ENCODE measurements at places on chromosomes 5 and 9.

DNA sequence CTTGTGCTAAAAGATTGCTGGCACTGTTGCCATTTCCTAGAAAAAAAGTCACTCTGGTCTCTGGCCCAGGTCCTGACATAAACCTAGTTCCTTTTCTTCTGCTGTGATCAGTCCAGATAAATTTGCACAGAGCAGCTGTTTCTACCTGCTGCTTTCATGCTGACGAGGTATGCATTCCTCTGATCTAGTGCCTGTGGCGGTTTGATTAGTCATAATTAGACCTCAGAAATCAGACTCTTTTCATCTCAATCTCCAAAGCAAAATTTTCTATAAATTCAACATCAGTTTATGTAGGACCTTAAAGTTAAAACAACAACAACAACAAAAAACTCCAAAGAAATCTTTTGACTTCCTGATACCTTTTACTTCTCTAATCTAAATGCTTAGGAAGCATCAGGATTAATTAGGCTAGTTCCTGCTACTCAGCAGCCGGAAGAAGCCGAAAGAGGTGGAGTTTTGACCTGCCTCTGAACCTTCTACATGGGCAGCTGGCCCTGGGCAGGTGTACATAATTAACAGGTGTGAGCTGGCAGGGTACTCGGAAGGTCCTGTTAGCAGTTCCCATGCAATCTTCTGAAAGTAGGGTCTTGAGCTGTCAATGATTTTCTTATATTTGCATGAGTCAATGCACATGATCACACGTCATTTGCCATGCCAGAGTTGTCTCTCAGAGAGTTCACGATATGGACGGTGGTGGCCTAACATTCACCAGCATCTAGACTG, 83.3 kb upstream of the CCDC112 start:
- DNase-seq: peak; percentile 39

GRCh38 chr9:90288275-90288639, 354.4 kb downstream of the DIRAS2 start:
- no peak for DNase-seq

DNA sequence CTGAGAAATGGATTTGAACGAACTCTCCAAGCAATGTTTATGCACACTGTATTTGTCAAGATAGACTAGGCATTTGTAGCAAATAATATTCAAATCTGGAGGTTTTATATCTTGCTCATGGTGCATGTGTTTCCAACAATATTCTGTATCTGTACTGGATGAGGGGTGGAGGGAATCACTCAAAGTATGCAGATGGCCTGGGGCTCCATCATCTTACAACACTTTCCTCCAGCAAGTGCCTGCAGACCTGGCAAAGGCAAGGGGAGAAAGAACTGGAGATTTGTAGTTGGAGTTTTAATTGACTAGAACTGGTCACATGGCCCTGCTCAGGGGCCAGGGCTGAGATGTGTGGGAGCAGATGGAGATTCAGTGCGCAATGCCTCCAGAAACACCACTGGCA, 309.0 kb downstream of the PLK2 start:
- peak; percentile 63 for DNase-seq

GRCh38 chr5:98975682-98976407, 47.0 kb upstream of the CHD1 start:
- DNase-seq: no peak

- no peak for DNase-seq
Measured at GRCh38 chr9:69768716-69769115, 8.9 kb upstream of the PTAR1 start.

DNA sequence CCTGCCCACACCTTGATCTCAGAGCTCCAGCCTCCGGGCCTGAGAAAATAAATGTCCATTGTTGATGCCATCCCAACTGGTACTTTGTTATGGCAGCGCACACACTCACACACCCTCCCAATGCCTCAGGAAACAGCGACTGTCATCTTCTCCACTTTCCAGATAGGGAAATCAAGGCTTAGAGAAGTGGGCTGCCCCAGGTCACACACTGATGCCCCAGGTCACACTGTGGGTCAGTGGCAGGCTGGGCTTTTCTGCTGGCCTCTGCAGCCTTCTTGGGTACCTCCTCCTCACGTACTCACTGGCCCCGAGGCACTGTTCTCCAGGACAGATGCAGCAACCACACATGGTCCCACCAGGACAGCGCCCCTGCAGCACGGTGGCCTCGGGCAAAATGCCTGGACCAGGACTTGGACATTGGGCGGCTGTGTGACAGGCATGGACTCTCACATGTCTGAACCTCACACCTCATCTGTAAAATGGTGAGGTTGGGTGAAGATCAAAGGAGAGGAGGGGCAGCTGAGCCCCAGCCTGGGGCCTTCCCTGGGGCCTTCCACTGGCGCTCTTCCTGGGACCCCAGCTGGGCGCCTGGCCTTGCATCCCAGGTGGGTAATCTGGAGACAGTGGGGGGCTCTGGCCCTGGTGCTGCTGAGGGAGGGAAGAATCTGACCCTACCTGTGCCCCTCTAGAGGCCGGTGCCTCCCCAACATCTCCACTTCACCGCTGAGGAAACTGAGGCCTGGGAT, 156.0 kb downstream of the COL23A1 start:
- DNase-seq: no peak

GRCh38 chr9:123113185-123113584, 79.7 kb downstream of the GPR21 start:
- peak; percentile 57 for DNase-seq

DNA sequence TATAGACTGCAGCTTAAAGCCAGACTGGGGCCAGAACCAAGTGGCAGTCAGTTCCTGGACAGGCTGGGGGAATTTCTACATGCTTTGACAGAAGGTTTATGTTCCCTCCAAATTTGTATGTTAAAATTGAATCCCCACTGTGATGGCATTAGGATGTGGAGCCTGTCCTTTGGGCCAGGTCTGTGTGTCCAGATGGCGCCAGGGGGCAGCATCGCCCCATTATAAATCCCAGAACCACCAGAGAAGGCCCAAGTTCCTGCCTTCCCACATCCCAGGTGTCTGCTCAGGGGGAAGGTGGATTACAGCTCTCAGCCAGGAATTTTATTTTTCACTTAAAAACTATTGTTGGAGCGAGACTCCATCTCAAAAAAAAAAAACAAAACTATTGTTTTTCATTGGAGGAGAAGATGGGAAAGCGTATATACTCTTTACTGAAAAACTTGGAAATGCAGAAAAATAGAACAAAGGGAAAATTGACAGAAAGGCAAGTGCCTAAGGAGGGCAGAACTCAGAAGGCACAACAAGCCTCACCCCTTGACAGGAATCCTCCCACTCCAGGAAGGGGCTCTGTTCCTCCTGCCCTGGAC, 5.0 kb downstream of the IL3 start:
- DNase-seq: peak; percentile 57

- no peak for DNase-seq
Measured at GRCh38 chr9:96423985-96424336, 5.8 kb upstream of the ZNF367 start.

DNA sequence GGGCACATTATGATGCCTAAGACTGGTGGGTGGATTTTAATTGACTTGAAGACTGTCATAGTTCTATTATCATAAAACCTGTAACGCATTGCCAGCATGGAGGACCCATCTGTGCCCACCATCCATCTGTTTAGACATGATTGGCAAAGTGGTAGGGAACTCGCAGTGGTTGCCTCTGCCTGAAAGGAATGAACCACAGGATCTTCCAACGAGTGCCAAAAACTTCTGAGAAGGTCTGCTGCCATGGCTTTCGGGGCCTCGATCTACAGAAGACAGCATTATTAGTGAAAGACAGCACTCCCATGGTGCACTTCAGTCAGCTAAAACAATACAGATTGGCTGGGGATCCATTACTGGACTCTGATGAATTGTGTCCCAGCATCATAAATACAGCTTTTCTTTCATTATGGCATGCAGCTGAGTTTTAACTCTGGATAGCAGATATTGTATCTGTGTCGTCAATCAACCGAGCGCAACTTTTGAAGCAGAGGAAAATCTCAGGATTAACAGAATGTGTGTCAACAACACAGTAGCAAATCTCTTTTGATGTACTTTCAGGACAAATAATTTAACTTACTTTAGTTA, 74.3 kb downstream of the ZDHHC21 start:
- DNase-seq: no peak

Measured in trophoblast cell (in vitro differentiated cells and primary cell).